ENCODE measurements at places on chromosomes 5 and 9.

DNA sequence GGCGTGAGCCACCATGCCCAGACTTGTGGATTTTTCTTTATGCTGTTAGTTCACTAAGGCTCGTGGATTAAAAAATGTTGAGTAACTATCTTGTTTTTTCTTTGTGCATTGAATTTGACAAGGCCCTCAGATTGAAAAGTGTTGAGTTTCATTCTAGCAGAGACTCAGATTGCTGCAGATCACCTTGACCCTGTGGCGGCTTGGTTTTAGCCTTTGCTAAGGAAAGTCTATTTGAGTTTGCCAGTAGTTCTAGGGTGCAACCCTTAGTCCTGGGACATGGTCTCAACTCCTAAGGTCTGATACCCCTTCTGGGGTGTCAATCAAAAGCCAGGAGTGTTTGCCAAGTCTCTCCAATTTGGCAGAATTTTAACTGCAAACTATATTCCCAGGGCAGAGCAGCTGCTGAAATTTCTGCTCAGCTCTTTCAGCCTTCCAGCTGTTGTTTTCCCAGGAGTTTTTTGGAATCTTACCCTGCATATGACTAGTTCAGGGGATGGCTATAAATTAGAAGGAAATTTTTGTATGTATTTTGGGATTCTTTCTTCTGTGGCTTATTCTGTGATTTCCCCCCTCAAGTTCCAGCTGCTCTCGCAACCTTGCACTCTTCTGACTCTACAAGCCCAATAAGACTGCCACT is 84.3 kb upstream of the HAND1 start:
- no peak for DNase-seq

DNA sequence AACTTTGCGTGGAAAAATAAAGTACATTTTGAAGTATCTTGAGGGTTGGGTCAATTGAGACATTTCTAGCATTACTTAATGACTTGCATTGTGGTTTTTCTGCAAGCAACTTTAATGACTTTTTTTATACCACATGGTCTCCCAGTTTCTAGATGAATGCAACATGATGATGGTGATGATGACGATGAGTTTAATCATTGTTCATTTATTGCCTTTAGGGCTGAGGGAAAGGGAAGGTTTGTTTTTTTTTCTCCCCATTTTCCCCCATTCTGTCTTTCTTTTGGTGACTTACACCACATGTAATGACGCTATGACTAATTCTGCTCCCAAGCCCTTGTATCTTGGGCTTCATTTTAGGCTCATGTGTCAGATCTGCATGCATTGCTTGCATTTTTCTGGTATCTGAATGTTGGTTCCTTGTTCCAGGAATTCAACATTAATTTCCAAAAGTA is 57.7 kb upstream of the NXNL2 start:
- peak; percentile 98 for DNase-seq

DNA sequence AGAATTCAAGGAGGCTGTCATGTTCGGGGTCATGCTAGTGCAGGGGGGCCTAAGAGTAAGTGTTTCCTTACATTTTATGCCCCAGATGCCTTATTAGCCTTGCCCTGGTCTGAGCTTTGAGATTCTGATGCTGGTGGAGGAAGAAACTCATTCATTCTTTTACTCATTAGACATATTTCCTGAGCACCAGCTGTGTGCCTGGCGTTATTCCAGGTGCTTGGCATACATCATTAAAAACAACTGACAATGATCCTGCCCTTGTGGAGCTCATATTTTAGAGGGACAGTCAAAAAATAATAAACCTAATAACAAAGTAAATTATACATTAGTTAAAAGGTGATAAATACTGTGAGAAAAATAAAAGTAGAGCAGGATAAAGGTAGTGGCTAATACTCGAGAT is 138.9 kb upstream of the SGCD start:
- DNase-seq = no peak

GRCh38 chr9:98148486-98148885 is 29.5 kb upstream of the TRIM14 start:
- no peak for DNase-seq

GRCh38 chr5:38540314-38540713 is 16.1 kb downstream of the LIFR start:
- no peak for DNase-seq

GRCh38 chr9:71663216-71663615 is 105.1 kb downstream of the CEMIP2 start:
- no peak for DNase-seq

GRCh38 chr9:123438321-123438720 is 82.3 kb downstream of the CRB2 start:
- no peak for DNase-seq

GRCh38 chr9:132207215-132207614 is 45.4 kb downstream of the NTNG2 start:
- no peak for DNase-seq

DNA sequence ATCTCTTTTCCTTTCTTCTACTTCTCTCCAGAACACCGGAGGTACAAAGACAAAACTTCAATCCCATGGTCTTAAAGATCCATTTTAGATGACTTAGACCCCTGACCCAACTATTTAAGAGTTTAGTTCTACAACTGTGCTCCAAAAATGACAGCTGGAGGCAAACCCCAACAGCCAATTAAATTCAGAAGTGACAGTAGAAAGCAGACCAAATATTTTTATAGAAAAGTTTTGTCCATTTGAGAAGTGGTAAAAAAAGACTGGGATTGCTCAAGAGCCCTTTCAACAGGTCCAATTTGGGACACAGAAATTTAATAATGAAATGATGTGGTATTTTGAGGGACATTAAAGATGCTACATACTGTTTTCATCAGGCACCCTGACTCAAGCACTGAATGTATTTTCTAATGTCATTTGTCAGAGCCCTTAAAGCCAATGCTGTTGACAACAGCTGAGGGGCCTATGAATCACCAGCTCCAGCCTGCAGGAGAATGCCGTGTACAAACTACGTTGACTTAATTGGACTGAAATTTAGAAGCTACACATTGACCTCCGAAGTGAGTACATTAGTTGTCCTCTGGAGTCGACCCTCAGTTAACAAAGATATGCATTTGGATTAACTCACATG is 147.5 kb upstream of the PIK3R1 start:
- no peak for DNase-seq

DNA sequence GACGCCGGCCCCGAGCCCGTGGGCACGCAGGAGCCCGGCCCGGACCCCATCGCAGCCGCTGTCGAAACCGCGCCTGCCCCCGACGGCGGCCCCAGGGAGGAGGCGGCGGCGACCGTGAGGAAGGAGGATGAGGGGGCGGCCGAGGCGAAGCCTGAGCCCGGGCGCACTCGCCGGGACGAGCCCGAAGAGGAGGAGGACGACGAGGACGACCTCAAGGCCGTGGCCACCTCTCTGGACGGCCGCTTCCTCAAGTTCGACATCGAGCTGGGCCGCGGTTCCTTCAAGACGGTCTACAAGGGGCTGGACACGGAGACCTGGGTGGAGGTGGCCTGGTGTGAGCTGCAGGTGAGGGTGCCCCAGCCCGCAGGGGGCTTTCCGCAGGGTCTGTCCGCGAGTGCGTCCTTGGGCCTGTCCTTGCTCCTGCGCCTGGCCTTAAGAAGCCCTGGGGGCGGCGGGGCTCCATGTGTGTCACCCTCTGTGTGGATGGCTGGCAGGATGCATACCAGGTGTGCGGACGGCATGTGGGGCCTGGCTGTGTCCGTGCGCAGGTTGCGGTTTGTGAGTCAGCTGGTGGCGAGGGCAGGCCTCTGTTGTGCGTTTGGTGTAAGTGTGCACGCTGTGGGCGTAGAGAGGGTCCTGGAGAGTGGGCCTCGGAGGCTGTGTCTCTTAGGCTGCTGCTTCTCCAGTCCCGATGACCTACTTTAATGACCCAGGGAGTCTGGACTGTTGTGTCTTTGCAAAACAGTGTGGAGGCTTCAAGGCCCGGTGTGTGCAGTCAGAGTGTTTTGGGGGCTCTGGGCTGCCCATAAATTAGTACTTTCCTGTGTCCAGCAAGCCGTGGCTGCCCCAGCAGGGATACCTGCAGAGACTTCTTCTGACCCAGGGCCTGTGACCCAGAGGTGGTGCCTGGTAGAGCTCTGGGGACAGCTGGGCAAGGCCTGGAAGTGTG is 1.6 kb downstream of the WNK2 start:
- no peak for DNase-seq

- DNase-seq = no peak
Observed at GRCh38 chr9:132984202-132985070, 5.9 kb downstream of the GFI1B start.

DNA sequence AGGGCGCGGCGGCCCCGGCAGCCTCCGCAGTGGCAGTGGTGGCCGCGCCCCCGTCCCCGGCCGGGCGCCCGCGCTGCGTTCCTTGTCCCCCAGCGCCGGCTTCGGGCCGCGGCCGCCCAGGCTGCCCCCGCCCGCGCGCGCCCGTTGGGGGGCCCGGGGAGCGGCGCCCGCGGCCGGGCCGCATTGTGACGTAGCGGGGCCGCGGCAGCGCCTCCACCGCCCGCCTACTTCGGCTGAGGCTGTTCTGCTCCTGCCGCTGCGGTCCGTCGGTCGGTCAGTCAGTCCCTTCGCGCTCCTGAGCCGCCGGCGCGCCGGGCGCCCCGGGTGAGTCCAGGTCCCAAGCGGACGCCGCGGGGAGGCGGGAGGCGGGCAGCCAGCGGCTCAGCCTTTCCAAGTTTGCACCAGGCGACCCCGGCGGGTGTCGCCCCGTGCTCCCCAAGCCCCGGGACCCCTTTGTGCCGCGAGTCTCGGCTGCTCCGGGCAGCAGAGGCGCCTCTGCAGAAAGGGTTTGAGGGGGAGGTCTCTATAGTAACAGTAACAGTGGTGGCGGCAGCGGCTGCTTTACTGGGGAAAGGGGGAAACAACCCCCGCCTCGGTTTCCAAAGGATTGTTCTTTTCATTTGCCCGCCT is at the start of gene SNCAIP:
Gene SNCAIP, plus strand, starts transcription at position 277 of the 630 bp plus-strand sequence. CDS start 78,898 bp downstream, outside the sequence.
- DNase-seq = peak; percentile 21

DNA sequence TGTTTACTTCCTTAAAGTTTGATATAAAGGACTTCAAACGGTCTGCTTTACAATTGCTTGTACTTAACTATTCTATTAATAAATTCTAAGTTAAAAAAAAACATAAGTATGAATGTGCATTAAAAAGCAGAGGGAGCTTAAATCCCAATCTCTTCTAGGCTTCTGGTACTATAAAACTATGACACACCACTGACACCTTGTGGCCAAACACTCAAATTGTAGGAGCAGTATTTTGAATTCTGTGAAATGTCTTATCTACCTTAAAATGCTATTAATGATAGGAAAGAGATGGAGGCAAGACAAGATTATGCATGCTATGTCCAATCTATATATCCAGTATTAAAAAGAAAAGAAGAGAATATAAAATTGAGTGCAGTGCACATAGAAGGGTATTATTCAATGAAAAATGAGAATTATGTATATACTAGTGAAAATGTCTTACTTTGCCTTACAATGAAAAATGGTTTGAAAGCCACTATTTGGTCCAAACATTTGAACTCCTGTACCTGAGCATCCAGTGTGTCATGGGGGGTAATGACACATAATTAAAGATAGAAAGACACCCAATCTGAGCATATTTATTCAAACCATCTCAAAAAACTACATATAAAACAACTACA is 87.6 kb downstream of the ERP44 start:
- peak; percentile 29 for DNase-seq

DNA sequence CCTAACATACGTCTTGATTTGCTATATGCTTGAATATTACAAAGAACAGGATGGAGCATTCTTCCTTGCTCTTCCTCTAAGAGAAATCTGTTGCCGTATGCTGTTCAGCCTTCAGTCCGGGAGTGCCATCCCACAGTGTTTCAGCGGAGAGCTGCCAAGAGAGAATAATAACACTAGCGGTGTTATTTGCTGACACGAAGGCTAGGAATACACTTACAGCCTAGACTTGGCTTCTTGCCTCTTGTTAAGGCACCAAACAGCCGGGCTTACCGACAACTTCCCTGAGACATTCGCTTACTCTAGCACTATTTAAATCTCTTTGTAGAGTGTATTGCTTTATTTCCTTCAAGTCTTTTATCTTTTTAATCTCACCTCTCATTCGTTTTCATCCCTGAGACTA is 31.4 kb downstream of the KCTD16 start:
- DNase-seq = no peak

DNA sequence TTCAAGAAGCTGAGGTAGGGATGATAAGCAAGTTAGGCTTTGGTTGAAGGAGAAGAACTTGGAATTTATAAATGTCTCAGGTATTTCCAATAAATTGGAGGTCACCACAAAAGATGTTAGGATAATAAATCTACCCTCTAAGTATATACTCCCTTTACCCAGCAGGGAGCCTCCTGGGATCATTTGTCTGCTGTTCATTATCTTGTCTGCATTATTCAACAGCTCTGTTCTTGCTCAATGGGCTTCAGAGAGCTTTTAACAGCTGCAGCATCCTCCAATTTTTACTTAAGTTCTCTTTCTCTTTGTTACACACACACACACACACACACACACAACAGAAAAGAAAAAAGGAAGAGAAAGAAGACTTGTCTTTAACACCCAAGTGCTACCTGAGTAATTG is 51.7 kb upstream of the VPS13A start:
- no peak for DNase-seq

- no peak for DNase-seq
Observed at GRCh38 chr9:123660691-123661466, 269.0 kb downstream of the DENND1A start.

- no peak for DNase-seq
Observed at GRCh38 chr9:89778100-89779090, 173.6 kb downstream of the GADD45G start.

- DNase-seq = peak; percentile 11
Observed at GRCh38 chr9:96331236-96331947, 29.4 kb upstream of the HSD17B3 start.

- DNase-seq = no peak
Observed at GRCh38 chr9:120158221-120158620, 421.7 kb downstream of the CDK5RAP2 start.

- peak; percentile 57 for DNase-seq
Observed at GRCh38 chr9:113737517-113738271, 138.4 kb upstream of the ZNF618 start.

DNA sequence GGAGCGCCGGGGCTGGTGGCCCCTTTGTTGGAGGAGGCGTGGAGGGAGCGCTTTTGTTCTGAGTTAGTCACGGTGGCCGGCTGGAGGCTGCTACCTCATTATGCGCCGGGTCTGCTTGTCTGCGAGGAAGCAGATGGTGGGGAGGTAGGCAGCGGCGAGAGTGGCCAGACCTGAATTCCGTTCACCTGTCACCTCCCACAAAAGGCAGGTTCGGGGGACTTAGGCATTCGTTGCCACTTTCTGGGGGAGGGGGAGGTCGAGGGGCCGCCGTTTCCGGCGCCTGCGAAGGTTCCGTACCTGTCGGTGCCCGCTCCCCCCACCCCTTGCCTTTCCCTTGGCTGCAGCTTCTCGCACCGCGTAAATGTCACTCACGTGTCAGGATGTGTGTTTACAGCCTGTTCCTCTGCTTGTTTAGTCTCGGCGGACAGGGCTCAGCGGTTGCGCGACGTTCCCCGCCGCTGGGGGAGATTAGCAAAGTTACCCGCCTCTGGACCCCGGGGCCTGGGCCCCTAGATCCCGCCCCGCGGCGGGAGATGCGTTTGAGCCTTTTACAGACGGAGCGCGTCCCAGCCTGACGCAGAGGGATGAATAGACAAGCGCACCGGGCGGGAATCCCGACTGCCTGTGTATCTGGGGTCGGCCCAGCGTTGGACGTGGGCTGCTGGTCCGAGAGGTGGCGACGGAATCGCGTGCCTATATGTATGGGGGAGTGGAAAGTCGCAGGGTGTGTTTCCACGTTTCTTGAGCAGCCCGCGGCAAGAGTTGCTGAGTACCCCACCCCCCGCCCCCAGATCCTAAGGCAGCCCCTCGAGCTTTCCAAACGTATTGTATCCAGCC is 2.7 kb upstream of the LHX2 start:
- no peak for DNase-seq

Data from mammary epithelial cell (primary cell).